Kidney glomerular epithelial cell (primary cell): ENCODE measurements at places on chromosomes 13 and 19.

DNA sequence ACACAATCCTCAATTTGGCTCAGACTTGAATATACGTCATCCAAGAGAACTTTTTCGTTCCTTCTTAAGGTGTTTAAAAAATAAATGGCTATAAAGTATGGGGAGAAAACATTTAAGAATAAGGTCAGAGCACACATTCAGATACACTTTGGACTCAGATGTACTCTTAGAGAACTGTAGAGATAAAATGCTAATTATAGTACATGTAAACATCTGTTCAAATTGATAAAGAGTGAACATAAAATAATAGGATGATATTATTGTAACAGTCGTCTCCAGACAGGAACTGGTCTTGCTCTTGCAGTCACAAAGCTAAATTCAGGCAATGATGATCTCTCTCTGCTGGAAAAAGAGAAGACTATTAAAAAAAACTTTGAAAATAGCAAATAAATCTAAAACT is 91.4 kb downstream of the RBM26 start:
- DNase-seq, result no peak

DNA sequence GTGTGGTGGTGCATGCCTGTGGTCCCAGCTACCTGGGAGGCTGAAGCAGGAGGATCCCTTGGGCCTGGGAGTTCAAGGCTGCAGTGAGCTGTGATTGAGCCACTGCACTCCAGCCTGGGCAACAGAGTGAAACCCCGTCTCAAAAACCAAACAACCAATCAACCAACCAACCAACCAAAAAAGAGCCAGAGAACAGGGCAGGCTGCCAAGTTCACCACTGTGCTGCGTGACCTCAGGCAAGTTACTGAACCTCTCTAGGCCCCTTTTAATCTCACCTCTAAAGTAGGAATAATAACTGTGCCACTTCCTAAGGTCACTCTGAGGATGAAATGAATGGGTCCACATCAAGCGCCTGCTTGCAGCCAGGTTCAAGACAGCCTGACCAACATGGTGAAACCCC is 16.9 kb downstream of the TJP3 start:
- DNase-seq, result no peak

- no peak for DNase-seq
Measured at GRCh38 chr19:28841531-28841930, 371.4 kb downstream of the UQCRFS1 start.

GRCh38 chr13:44976949-44977583 is 12.2 kb downstream of the NUFIP1 start:
- DNase-seq, result no peak

DNA sequence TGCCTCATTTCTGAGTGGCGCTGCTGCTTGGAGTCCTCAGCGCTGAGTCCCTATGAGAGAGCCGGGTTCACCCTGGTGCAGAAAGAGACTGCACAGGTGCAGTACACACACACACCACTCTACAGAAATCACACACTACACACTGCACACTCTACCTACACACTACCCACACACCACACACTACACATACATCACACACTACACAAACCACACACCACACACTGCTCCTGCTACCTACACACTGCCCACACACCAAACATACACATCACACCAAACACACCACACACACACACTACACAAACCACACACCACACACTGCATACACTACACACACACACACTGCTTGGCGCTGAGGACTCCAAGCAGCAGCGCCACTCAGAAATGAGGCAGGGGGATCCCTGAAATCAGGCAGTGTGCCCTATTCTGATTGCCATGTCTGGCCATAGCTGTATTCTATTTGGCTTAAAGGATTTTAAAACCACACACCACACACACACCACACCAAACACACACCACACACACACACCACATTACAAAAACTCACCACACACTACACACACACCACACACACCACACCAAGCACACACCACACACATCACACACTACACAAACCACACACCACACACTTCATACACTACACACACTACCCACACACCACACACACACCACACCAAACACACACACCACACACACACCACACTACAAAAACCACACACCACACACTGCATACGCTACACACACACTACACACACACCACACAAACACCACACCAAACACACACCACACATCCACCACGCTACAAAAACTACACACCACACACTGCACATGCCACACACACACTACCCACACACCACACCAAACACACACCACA is 4.9 kb downstream of the MAG start:
- no peak for DNase-seq

- DNase-seq, result no peak
Measured at GRCh38 chr19:11577451-11578257, at the start of gene ACP5. Gene ACP5, minus strand, starts transcription at chr19:11577645. Its CDS starts 328 bp downstream, at chr19:11577317.

DNA sequence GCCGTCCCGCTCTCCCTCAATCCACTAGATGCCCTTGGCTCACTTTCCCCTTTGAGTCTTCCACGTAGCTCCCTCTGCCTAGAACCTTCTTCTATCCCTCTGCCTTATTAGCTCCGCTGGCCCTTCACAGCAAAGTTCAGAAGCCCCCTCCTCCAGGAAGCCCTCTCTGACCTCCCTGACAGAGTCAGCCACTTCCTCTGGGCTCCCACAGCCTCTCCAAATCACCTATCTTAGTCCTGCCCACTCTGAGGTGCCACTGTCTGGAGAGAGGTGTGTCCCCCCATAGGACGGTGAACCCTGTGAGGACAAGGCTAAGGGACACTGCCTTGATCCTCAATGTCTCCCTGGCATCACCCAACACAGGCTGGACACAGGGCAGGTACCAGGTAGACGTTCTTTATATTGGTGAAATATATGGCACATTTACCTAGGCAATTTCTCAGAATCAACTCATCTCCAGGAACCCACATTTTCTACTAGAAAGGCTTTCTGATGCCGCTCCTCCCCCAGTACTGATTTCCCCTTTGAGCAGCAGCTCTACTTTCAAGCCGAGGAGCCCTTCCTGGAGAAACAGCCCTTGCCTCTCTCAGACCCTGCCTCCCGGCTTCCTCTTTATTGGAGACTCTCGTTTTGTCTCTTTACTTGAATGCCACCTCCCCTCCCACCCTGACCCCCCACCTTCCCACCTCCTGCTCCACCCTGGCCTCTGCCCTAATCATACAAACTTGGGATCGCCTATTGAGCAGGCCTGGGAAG is 3.4 kb upstream of the TGFB1 start:
- DNase-seq, result no peak

DNA sequence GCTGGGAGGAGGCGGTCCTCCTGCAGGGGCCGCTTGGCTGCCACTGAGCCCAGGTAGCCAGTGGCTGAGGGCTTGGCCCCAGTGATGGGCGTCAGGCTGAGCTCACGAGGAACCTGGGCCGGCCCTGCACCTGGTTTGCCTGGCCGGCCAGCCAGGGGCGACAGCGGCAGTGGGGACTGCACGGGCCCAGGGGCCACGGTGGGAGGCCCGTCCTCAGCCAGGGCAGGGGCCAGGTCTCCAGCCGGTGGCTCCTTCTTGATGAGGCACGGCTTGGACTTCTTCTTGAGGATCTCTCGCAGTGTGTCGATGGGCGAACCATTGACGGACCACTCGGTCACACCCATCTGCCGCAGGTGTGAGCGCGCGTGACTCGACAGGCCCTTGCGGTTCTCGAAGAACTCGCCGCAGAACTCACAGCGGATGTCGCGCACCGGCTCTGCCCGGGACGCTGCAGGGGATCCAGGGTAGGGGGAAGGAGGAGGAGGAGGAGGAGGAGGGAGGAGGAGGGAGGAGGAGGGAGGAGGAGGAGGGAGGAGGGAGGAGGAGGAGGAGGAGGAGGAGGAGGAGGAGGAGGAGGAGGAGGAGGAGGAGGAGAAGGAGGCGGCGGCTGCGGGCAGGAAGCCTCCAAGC is 6.6 kb upstream of the AKAP8L start:
- no peak for DNase-seq

DNA sequence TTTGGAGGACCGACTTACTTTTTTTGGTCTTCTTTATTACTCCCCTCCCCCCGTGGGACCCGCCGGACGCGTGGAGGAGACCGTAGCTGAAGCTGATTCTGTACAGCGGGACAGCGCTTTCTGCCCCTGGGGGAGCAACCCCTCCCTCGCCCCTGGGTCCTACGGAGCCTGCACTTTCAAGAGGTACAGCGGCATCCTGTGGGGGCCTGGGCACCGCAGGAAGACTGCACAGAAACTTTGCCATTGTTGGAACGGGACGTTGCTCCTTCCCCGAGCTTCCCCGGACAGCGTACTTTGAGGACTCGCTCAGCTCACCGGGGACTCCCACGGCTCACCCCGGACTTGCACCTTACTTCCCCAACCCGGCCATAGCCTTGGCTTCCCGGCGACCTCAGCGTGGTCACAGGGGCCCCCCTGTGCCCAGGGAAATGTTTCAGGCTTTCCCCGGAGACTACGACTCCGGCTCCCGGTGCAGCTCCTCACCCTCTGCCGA is 409 bp downstream of the FOSB start:
- no peak for DNase-seq

- DNase-seq, result no peak
Measured at GRCh38 chr19:5257155-5258045, 83.2 kb downstream of the PTPRS start.

DNA sequence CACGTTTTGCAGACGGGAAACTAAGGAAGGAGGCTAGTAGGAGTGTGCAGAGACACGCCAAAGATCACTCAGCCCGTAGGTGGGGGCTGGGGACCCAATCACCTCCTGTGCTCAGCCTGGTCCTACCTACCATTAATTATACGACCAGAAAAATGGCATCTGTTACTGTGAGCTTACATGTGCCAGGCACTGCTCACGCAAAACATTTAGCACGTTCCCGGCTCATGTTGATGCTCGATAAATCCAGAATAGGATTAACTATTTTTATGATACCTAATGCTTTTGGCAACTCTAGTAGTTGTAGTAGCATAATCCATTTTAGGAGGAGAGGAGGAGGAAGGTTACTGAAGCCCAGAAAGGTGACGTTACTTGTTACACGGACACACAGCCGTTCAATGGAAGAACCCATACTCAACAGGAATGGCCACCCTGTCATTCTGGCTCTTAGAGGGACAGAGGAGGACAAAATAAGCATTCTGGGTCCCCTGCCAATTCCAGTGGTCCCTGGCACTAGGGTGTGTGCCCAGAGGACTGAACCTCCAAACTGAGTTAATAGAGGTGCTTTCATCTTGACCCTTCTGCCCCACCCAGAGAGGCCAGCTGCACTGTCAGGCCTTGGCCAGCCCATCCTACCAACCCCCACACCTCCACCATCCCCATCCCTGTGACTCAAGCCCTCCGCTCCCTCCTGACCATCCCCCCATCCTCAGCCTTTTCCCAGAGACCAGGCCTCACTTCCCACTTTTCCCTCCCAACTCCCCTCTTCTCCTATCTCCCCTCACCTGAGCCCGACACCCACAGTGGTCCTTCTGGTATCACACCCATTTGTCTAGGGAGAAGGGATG is 5.0 kb upstream of the EML2 start:
- no peak for DNase-seq

- no peak for DNase-seq
Measured at GRCh38 chr13:30692113-30692512, 43.2 kb upstream of the ALOX5AP start.

GRCh38 chr19:8391198-8392016 is 1.2 kb downstream of the RAB11B start:
- no peak for DNase-seq

- no peak for DNase-seq
Measured at GRCh38 chr19:17542793-17543582, 12.5 kb upstream of the COLGALT1 start.

DNA sequence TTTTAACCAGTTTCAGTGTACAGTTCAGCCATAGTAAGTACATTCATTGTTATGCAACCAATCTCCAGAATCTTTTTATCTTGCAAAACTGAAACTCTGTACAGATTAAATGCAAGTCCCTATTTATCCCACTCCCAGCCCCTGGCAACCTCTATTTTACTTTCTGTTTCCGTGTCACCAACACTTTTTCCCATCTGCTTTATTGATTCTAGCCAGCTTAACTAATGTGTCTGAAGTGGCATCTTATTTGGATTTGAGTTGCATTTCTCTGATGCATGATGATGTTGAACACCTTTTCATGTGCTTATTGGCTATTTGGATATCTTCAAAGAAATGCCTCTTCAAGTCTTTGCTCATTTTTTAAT is 18.9 kb downstream of the SPATA13 start:
- no peak for DNase-seq

- no peak for DNase-seq
Measured at GRCh38 chr13:112348642-112349345, 27.4 kb upstream of the SPACA7 start.

- DNase-seq, result no peak
Measured at GRCh38 chr19:55321466-55322137, 3.5 kb downstream of the TMEM150B start.

DNA sequence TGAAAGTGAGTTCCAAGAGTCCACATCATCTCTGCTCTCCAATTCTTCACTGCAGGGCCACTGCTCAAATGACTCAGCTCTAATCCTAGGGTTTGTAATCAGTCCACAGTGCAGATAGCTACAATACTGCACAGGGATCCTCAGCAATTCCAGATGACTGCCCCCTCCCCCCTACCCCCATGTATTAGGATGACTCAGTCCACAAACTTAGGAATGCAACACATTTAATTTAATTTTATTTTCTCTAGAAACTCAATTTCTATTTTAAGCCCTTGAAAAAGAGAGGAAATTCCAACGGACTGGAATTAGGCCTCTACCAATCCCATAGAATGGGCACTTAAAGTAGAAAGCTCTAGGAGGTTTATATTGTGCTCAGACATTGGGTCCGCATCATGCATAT is 173.8 kb upstream of the SOX21 start:
- no peak for DNase-seq

- DNase-seq, result no peak
Measured at GRCh38 chr13:82432949-82433348, 1449.3 kb downstream of the SLITRK1 start.

GRCh38 chr19:17455308-17456123 is 5.2 kb downstream of the NXNL1 start:
- DNase-seq, result no peak

DNA sequence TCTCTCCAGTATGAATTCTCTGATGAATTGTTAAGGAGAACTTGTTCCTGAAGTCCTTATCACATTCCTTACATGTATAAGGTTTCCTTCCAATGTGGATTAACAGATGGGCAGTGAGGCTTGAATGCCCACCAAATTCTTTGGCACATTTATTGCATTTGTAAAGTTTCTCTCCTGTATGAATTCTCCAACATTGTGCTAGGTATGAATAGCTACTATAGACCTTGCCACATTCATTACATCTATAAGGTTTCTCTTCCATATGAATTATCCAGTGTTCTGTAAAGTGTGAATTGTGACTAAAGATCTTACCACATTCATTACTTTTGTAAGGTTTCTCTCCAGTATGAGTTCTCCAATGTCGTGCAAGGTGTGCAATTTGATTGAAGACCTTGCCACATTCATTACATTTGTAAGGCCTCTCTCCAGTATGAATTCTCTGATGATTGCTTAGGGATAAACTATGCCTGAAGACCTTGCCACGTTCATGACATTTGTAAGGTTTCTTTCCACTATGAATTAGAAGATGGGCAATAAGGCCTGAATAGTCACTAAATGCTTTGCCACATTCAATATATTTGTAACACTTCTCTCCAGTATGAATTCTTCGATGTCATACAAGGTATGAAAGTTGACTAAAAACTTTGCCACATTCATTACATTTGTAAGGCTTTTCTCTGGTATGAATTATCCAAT is 20.4 kb downstream of the ZNF578 start:
- no peak for DNase-seq
